ENCODE measurements at places on chromosomes 5 and 9. TPM values are rescaled to one million over a fixed set of nuclear protein-coding genes. Genes with fewer than 3 reads are reported as not detected.

The PHF2 gene
- 20.0 TPM for total RNA-seq

The PCDHGA1 gene
- total RNA-seq: 1.2 TPM

The QRFP gene
- total RNA-seq: not detected

The CDC37L1 gene
- 23.6 TPM for total RNA-seq

The RANBP17 gene
- total RNA-seq: 96.5 TPM

The PLPPR1 gene
- 0.95 TPM for total RNA-seq

The INSL4 gene
- not detected for total RNA-seq

The HAPLN1 gene
- total RNA-seq: 24.4 TPM

The ZNF367 gene
- 22.0 TPM for total RNA-seq

The DMXL1 gene
- 134 TPM for total RNA-seq

The CYSRT1 gene
- total RNA-seq: 0.42 TPM

The TEK gene
- 36.5 TPM for total RNA-seq

The SLC6A3 gene
- total RNA-seq: not detected

The FST gene
- 19.7 TPM for total RNA-seq

The AKNA gene
- total RNA-seq: 21.2 TPM

The CLIC3 gene
- 3.6 TPM for total RNA-seq

The FRRS1L gene
- total RNA-seq: 7.8 TPM

The FOXI1 gene
- total RNA-seq: not detected

The PCDHGB4 gene
- total RNA-seq: 11.7 TPM

The SRD5A1 gene
- 6.6 TPM for total RNA-seq

The PCDHB15 gene
- total RNA-seq: 7.8 TPM

The C9orf152 gene
- total RNA-seq: 0.32 TPM

The JAKMIP2 gene
- total RNA-seq: 4.5 TPM

The PRR16 gene
- total RNA-seq: 7.6 TPM

The SHC3 gene
- 2.0 TPM for total RNA-seq

The CIZ1 gene
- 23.6 TPM for total RNA-seq

The LEAP2 gene
- total RNA-seq: 3.0 TPM

The LPAR1 gene
- total RNA-seq: 134 TPM

The PCA3 gene
- 0.26 TPM for total RNA-seq

The CCDC180 gene
- total RNA-seq: 10.0 TPM

The C5orf58 gene
- total RNA-seq: not detected

The IFNA2 gene
- not detected for total RNA-seq

The CATSPER3 gene
- total RNA-seq: not detected

The ADAMTS6 gene
- total RNA-seq: 23.1 TPM

The DPH7 gene
- 21.2 TPM for total RNA-seq

The OTULINL gene
- 13.0 TPM for total RNA-seq

The KIAA1958 gene
- 11.3 TPM for total RNA-seq

The EPB41L4B gene
- total RNA-seq: 6.0 TPM

The DMRT3 gene
- total RNA-seq: not detected

The DRD1 gene
- 4.2 TPM for total RNA-seq

The PCDHA5 gene
- total RNA-seq: 0.69 TPM
